Skeletal muscle cell (primary cell): ENCODE measurements at places on chromosomes 12 and 14.

- DNase-seq: no peak
Observed at GRCh38 chr12:58906917-58907316, 13.4 kb downstream of the LRIG3 start.

GRCh38 chr14:72686101-72686500 is 207.8 kb downstream of the DPF3 start:
- no peak for DNase-seq

- no peak for DNase-seq
Observed at GRCh38 chr12:123936471-123936870, 36.2 kb downstream of the CCDC92 start.

DNA sequence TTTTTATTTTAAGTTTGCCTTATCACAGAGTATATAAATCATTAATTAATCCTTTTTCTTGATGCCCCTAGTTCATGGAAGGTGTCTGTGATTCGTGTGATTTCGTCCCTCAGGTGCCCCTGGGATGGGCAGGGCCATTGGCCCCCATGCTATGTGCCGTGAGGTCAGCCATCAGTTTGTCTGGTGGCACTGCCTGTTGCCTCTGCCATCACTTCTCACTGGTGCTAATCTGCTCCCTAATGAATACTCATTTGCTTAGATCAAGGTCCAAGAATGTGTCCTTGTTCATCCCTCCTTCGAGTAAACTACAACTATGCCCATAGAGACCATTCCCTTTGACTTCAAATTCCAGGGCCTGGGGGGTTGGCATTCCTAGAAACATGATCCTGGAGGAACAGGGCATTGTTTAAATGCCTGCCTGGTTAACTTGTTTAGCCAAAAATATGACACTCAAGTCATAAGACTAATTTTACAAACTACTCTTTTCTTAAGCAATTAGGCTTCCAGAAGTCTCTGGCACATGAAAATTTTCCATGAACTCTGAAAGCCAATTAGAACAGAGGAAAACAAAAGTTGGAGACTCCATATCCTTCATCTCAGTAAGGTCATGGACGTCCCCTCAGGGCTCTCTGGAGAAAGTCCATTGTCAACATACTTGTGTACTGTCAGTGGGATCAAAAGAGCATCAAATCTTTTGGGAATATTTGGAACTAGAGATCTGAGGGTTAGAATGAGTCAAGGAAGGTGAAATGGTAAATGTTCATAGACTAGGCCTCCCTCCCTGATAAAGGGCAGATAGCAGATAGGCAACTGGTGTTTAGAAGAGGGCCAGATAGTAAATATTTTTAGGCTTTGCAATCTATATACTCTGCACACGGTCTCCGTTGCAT is 90.9 kb upstream of the PLXNC1 start:
- no peak for DNase-seq

DNA sequence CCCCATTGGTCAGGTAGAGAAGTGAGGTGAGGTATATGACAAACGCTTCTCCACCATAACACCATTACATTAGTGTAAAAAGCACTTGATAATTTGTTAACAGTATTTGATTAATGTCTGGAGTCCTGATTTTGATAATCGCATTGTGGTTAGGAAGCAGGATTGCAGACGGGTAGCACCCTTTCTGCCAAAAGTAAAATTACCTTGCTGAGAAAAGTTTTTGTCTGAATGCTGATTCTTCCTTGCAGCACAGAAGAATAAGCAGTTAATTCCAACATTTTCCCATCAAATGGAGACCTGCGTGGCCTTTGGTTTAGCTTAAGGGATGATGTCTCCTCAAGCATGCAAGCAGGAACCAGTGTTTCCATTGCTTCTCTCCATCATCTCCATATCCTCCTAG is 1090.2 kb upstream of the TMEM132C start:
- DNase-seq: no peak

DNA sequence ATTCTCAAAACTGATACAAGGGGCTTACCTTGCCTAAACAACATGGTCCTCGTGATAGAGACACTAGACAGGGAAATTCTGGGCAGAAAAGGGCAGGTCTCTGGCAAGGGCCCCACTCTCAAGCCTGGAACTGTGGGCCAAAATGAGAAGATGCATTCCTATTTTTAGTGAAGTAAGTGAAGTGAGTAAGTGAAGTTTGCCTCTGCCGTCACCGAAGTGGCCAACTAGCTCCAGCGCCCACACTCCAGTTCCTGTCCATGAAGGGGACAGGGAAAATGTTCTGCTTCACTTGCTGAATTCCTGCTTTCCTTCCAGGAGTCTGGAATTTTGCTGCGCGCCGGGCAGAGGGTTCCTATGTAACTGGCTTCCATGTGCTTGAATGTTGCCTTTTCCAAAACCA is 1035.6 kb upstream of the TMEM132C start:
- no peak for DNase-seq

DNA sequence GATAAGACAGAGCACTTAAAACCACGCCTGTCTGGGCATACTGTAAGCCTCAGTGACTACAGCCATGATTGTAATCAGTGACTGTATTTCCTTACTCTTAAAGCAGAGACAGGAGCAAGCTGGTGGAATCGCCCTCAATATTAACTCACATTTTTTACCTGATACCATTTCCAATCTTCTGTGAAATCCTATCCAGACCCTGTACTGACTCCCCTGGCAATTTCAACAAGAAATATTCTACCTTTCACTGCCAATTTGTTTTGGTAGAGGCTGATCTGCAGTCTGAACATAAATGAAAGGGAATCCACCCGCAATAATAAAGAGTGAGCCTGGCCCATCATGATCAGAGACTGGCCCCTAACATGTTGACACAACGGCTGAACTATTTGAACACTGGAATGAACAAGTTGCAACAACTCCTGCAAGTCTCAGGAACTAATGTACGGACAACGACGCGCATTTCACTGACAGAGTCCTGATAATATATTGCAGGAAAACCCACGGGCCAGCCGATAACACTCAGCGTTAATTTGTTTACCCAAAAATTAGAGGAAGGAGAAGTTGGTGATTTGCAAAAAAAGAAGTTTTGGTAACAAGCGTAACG is 195.5 kb upstream of the BTG1 start:
- no peak for DNase-seq

DNA sequence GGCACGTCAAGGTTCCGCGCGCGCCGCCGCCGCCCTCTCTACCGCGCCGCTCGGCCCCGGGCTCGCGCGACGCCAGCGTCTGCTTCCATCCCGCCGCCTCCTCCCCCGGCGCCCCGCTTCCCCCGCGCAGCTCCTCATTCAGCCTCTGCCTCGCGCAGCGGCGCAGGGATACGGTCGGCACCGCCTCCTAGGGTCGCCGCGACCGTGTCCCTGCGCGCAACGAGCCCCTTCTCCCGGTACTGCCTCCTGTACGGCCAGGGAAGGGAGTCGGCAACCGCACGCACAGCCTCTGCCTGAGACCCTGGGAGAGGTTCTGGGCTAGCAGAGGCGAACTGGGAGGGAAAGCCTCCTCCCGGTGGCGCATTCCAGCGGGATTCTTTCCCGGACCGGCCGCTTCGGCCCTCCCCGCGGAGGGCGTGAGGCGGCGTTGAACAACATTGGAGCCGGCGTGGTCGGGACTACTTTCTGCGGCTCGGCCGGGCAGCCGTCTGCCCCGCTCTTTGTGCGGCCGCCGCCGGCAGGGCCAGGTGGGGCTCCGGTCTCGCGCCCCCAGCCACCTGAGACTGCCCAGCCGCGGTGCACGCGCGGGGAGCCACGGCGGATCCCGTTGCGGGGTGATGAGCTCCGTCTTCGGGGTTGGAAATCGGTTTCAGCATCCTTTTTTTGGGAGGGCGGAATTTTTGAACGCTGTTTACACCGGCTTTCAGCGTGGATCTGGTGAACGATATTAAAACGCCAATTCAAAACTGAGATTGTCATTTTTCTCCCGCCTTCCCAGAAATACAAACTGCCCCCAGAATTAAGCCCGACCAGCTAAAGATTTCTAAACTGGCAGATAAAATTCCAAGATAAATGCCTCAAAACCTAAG is at the start of gene LRP6:
Gene LRP6, minus strand, starts transcription at position 172 of the 869 bp plus-strand sequence. CDS start 309 bp downstream, outside the sequence.
- peak; percentile 91 for DNase-seq

- DNase-seq: no peak
Observed at GRCh38 chr12:84397263-84397662, 515.3 kb downstream of the SLC6A15 start.

DNA sequence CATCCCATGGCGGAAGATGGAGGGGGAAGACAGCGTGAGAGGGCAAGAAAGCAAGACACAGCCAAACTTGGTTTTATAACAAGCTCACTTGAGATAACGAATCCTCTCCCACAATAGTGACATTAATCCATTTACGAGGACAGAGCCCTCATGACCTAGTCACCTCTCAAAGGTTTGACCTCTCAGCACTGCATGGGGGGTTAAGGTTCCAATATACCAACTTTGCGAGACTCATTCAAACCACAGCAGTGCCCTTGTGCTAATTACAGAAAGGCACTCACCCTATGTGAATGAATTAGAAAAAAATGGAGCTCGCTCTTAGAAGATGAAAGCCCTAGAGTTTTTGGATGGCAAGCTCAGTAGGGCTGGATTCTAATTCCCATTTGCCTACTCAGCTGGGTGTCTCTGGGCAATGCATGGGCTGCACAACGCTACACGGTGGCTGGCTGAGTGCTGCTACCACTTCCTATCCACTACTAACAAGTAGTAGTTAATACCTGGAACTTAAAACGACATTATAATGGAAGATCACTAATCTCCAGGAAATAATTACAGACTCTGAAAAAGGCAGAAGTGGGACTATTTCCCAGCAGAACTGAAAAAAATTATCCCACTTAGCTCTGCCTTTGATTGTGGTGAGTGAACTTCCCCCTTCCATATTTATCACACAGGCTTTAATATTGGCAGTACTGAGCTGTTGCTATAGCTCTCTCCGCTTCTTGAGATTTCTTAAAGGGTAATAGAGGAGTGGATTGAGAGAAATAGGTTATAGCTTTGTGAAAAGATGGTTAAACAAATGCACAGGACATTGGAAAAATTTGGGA is 27.5 kb downstream of the TESPA1 start:
- DNase-seq: no peak

DNA sequence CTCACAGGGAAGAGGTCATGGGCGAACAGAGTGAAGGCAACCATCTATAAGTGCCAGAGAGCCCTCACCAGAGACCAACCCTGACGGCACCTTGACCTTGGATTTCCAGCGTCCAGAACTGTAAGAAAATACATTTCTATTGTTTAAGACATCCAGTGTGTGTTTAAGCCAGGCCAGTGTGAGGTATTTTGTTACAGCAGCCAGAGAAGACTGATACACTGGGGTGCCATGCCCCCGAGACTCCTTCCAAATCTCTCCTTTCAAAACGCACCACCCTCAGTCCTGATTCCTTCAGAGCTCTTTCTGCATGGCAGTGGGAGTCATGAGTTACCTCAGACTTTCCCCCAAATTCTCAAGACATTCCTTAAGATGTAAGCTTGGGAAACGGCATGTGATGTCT is 2.5 kb upstream of the SERPINA5 start:
- no peak for DNase-seq

DNA sequence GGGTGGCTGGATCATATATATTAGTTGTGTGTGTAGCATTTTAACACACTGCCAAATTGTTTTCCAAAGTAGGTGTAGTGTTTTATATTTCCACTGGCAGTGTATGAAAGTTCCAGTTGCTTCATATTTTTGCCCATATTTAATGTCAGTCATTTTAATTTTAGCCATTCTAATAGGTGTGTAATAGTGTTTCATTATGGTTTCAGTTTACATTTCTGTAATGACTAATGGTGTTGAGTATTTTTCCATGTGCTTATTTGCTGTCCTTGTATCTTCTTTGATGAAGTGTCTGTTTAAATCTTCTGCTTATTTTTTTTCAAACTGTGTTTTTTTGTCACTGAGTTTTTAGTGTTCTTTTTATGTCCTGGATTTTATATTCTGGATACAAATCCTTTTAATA is 8.7 kb downstream of the TBC1D15 start:
- DNase-seq: no peak

- no peak for DNase-seq
Observed at GRCh38 chr14:72796935-72797334, 97.0 kb downstream of the DPF3 start.

DNA sequence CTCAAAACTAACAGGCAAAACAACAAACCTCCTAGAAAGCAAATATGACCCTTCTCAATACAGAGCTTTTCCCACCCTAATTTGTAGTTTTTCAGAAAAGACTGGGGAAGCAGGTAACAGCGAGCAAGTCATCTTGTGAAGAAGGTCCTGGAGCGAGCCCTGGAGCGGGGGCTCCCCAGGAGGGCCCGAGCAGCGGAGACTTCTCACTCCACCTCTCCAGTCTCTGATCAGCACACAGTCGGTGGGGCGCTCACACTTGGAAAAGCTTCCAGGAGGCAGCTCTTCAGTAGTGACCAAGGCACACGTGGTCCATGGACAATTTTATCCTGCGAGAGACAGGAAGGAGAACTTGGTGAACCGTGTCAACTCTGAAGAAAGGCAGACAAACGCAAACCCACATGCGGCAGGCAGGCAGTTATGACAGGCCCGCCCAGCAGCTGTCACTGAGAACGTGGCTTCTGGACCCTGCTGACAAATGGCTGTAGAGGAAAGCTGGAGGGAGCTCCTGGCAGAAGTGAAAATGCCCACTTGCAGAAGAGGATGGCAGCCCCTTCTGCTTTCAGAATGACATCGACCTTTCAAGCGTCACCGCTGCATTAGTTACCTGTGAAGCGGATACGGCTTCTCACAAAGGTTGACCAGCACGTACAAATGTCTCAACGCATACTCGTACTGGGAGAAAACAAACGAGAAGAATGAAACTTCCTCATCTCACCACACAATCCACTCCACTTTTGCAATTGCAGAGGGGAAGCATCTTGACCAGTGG is 44.2 kb downstream of the LGMN start:
- DNase-seq: no peak

GRCh38 chr14:76490735-76491134 is 114.8 kb downstream of the ESRRB start:
- DNase-seq: no peak

- DNase-seq: no peak
Observed at GRCh38 chr14:34247605-34248004, 214.4 kb downstream of the SPTSSA start.

GRCh38 chr12:48765753-48766162 is 23.1 kb downstream of the ADCY6 start:
- no peak for DNase-seq

DNA sequence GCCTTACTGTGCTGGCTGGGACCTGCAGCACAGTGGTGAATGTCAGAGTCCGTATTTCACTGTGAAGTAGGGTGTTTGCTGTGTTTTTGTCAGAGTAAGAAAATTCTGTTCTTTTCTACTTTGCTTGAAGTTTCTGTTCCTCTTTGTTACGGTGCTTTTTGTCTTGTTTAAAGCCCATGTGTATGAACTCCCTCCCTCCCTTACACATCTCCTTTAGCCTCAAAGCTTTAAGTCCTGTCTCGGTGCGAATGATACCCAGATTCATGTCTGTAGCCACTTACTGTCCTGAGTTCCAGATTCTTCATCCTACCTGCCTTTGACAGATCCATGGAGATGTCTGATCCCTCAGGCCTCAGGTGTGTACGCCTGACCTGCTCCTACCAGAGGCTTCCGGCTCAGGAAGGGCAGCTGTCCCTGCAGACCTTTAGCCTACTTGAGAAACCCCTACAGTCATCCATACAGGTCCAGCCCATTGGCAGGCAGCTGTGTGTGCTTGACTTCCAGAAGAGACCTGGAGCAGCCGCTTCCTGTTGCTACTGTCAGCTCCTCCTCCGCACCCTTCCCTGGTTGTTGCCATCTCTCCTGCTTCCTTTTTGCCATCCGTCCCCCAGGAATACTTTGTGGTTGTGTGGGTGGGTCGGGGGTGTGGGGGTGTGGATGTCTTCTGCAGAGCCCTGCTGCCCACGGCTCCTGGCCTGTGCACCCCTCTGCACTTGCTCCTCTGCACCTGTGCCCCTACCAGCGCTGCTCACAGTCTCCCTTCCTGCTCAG is 72.9 kb downstream of the DDX51 start:
- no peak for DNase-seq

- DNase-seq: no peak
Observed at GRCh38 chr12:4810219-4810671, 90.0 kb downstream of the GALNT8 start.
